Tibial nerve (tissue), 4 donors: ENCODE measurements at places on chromosomes 6 and 20. TPM values are rescaled to one million over a fixed set of nuclear protein-coding genes. Genes with fewer than 3 reads are reported as not detected.

- no peak overlapping the region for H3K4me3 ChIP-seq
- no peak for DNase-seq
- no peaks in the 10 kb centered on the region for H3K27me3 ChIP-seq
- H3K4me1 ChIP-seq = peaks cover 7% of the 10 kb centered on the region
Measured at GRCh38 chr20:19269737-19270340, 57.4 kb downstream of the SLC24A3 start.

DNA sequence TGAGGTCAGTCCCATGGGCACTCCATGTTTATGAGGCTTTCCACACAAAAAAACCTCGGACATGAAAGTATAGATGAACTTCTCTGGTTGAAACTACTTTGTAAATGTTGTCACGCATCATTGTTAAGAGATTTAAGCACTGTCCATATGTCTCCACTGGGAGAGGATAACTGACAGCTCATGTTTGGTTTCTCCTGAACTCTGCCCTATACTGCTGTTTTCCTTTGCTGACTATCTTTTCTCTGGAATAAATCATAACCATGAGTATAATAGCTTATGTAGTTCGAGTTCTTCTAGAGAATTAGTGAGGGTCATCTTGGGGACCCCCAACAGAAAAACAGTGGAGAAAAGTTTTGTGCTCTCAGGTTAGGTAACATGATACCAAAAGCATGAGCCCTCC, 14.3 kb downstream of the THEMIS start:
- DNase-seq = no peak
- H3K27me3 ChIP-seq = no peaks in the 10 kb centered on the region
- no peaks in the 10 kb centered on the region for H3K4me1 ChIP-seq
- no peaks in the 10 kb centered on the region for H3K36me3 ChIP-seq
- no peak overlapping the region for H3K27ac ChIP-seq

- no peak overlapping the region for H3K4me3 ChIP-seq
- H3K36me3 ChIP-seq = no peaks in the 10 kb centered on the region
- H3K4me1 ChIP-seq = no peaks in the 10 kb centered on the region
- no peaks in the 10 kb centered on the region for H3K27me3 ChIP-seq
- H3K27ac ChIP-seq = no peak overlapping the region
- no peak for DNase-seq
Measured at GRCh38 chr6:128397996-128398395, 122.4 kb downstream of the PTPRK start.

DNA sequence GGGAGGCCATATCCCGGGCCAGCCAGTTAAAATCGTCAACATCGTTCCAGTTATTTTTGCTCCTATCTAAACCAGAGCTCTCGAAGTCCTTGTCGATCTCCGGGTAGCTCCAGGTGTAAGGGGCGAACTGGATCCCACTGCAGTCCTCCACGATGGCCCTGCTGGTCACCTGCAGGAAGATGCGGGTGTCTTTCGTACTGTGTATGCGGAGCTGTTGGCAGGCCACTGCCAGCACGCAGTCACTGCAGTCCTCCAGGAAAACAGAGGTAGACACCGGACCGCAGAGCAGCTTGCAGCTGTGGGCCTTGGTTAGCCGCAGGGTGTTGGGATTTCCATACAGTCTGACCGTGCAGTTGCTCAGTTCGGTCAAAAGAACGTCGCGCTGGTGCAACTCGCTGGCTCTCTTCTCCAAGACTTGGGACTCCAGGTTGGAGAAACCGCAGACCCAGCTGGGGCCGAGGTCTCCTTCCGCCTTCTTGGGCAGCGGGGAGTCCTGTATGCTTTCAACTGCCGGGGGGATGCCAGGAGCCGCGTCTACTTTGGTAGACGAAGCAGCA, 742 bp downstream of the TBCC start:
- H3K27ac ChIP-seq = peak overlapping the region; percentile 92
- no peaks in the 10 kb centered on the region for H3K27me3 ChIP-seq
- peak overlapping the region; percentile 94 for H3K4me3 ChIP-seq
- H3K4me1 ChIP-seq = peaks cover 23% of the 10 kb centered on the region
- no peaks in the 10 kb centered on the region for H3K36me3 ChIP-seq
- no peak for DNase-seq

DNA sequence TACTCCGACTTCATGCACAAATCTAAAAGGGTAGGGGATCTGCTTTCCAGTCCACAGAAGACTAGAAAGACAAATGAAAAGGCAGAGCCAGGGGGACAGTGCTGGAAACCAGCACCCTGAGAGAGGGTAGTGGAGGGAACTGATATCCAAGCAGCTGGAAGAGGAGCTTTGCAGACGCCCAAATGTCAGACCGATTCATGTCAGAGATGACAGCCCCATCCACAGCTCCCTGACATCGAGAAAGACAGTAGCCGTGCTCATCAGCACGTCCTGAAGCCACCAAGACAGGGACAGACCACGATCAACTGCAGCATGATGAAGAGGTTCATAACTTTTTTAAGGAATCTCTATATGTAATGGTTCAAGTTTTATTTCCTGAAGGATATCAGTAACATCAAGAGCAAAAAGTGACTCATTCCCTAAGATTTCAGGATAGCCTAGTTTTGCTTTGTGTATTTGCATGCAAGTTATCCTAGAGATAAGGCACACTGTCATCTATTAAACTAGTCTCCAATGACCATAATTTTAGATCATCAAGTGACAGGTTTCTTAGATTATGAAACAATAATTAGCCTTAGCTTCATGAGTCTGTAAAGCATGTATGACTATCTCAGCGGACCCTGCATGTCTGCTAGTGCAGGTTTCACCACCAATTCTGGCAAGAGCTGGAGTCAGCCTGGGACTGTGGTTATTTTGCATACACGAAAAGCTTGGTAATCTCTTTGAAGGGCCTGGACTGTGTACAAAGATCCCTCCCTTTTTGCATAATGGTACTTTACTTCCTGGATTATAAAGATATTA, 43.0 kb downstream of the PRDM1 start:
- H3K4me3 ChIP-seq = no peak overlapping the region
- no peak for DNase-seq
- H3K27ac ChIP-seq = no peak overlapping the region
- H3K27me3 ChIP-seq = no peaks in the 10 kb centered on the region
- no peaks in the 10 kb centered on the region for H3K4me1 ChIP-seq

The ISM1 gene
- total RNA-seq = 25.1 TPM

The PREX1 gene
- total RNA-seq = 33.9 TPM

The SYNDIG1 gene
- total RNA-seq = 13.1 TPM

The INSM1 gene
- not detected for total RNA-seq
